ENCODE measurements at places on chromosomes 4 and X. TPM values are rescaled to one million over a fixed set of nuclear protein-coding genes. Genes with fewer than 3 reads are reported as not detected.
A peak's percentile ranks its signal among the peaks of the same experiment; 100 is the strongest.

- no peak overlapping the region for H3K27ac ChIP-seq
- H3K36me3 ChIP-seq, result no peaks in the 10 kb centered on the region
- H3K4me3 ChIP-seq, result no peak overlapping the region
- H3K4me1 ChIP-seq, result no peaks in the 10 kb centered on the region
- no peaks in the 10 kb centered on the region for H3K27me3 ChIP-seq
Observed at GRCh38 chr4:3707423-3708102, 58.6 kb upstream of the ADRA2C start.

- H3K36me3 ChIP-seq, result no peaks in the 10 kb centered on the region
- H3K4me3 ChIP-seq, result peak overlapping the region; percentile 30
- H3K4me1 ChIP-seq, result peaks cover 35% of the 10 kb centered on the region
- peak; percentile 81 for DNase-seq
Observed at GRCh38 chr4:143358923-143359643, 22.4 kb downstream of the GAB1 start.

GRCh38 chrX:16606142-16606720, 43.7 kb upstream of the S100G start:
- no peaks in the 10 kb centered on the region for H3K36me3 ChIP-seq
- no peak for DNase-seq
- no peaks in the 10 kb centered on the region for H3K4me1 ChIP-seq
- no peak overlapping the region for H3K27ac ChIP-seq
- H3K27me3 ChIP-seq, result no peaks in the 10 kb centered on the region
- no peak overlapping the region for H3K4me3 ChIP-seq

DNA sequence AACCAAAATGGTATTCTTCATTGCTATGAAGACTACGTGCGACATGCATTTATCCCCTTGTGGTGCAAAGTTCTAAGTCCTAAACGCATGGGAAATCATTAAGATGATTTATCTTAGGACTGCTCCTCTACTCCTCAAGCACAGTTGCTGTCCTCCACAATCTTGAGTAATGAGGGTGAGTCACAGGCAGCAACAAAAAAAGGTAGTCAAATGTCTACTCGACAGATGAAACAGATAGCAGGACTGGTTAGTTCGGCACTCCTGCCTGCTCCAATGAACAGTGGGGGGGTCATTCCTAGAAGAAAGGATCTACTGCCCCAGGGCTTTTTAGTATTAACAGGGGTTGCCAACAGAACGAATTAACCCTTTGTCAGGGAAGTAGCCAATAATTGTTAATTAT, 233.7 kb upstream of the FGF13 start:
- H3K27me3 ChIP-seq, result no peaks in the 10 kb centered on the region
- no peaks in the 10 kb centered on the region for H3K36me3 ChIP-seq
- H3K4me1 ChIP-seq, result no peaks in the 10 kb centered on the region
- no peak overlapping the region for H3K4me3 ChIP-seq

The TMEM150C gene
- not detected for total RNA-seq

The SLC25A6 gene
- 343 TPM for total RNA-seq

The BRS3 gene
- not detected for total RNA-seq

Data from B cell (primary cell).